Stimulated activated CD8-positive, alpha-beta memory T cell treated with anti-CD3 and anti-CD28 coated beads, Interleukin-2, amount 100 ng/mL, for 1 hour (primary cell): ENCODE measurements at places on chromosomes 6 and 20.

DNA sequence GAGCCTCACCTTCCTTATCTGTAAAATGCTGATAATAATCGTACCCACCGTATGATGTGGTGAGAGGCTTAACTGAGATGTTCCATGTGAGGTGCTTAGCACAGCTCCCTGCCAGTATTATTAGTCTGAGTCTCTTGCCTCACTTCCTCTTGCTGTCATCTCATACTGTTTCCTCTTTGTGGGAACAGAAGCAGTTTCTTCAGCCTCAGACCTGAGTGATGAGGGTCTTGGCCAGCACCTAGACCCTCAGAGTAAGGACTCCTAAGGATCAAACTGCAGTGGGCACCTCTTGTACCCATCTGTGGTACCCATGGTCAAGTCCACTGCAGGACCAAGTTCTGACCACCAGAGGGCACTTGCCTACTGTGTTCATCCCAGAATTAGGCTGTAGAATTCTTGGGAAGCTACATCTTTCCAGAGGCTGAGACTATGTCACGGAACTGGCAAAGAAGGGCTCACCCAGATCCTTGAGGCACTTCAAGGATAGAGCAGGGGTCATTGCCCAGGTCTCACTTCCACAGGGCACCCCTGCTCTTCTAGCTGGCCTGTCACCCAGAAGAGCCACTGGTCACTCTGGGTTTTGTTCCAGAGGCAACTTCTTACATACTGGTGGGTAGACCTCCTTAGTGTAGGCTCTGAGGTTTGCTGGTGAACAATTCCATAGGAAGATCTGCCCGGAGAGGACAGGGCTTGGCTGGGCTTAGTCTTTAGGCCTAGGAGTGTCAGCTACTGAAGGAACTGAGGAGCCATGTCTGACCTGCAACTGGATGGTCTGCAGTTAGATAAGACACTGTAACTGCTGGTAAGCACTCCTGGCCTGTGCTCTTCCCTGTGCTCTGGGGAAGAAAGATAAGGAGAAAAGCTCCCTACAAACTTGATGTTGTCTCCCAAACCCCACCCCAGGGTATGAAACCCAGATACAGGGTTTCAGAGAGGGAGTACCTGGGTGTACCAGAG, 20.6 kb upstream of the SGK2 start:
- DNase-seq: peak; percentile 15

- DNase-seq: peak; percentile 56
These were observed 8.2 kb upstream of the TBC1D7 start for GRCh38 chr6:13336553-13336952.

DNA sequence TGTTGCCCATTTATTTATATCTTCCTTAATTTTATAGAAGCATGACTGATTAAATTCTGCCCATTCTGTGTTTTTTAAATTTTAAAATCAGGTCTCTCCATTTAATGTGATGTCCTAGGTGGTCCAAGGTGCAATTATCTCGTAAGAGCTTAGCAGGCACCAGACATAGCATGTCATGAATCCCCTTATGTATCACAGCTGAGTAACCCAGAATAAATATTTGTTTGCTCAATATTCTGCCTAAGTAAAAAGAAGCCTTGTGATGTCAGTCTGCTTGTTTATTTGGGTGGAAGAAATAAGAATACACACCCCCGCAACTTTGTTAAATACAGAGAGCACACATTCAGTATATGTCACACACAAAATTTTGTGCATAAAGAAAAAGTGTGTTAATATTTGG, 211.3 kb downstream of the FARS2 start:
- no peak for DNase-seq

DNA sequence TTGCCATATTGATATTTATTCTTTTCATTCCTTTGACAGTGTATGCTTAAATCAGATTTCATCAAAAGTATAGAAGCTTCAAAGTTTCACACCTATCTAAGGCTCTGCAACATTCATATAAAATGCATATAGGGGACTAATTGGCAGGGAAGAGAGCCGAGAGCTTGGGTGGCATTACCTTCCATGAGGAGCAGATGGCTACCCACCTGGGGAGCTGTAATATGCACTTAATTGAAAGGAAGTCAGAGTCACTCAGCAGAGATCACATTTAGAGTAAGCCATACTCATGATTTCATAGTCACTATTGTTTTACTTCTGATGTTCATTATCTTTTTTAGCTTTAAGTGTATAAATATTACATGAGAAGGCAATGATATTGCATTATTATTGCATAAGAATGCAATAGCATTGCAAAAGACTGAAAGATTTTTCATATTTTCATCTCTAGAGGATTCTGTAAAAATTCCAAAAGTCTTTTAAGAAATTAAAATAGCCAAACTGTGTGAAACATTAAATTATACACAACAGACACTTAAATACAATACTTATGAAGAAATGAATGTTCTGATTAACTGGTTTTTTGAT, 1305.2 kb downstream of the EPHA7 start:
- no peak for DNase-seq

DNA sequence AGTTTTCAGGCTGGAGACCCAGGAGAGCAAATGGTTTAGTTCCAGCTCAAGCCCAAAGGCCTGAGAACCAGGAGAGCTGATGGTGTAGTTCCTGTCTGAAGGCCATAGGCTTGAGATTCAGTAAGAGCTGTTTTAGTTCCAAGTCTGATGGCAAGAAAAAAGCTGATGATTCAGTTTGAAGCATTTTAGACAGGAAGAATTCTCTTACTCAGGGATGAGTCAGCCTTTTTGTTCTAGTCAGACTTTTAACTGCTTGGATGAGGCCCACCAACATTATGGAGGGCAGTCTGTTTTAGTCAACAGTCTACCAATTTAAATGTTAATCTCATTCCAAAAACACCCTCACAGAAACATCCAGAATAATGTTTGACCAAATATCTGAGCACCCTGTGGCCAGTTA, 2.5 kb downstream of the ZSCAN26 start:
- no peak for DNase-seq

DNA sequence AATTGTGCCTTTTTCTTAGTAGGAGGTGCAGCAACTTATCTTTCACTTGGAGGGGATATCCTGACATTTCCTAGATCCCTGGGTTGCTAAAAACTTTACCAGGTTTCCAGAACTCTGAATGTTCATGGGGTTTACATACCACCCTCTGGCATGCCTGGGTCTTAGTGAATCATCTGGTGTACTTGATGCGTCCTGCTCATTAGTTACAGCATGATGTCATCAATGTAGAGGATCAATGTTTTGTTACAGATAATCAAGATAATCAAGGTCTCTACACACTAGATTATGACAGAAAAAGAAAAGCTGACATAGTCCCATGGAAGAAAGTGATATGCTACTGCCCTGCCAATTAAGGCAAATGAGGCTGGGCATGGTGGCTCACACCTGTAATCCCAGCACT, 27.0 kb downstream of the FITM2 start:
- no peak for DNase-seq

DNA sequence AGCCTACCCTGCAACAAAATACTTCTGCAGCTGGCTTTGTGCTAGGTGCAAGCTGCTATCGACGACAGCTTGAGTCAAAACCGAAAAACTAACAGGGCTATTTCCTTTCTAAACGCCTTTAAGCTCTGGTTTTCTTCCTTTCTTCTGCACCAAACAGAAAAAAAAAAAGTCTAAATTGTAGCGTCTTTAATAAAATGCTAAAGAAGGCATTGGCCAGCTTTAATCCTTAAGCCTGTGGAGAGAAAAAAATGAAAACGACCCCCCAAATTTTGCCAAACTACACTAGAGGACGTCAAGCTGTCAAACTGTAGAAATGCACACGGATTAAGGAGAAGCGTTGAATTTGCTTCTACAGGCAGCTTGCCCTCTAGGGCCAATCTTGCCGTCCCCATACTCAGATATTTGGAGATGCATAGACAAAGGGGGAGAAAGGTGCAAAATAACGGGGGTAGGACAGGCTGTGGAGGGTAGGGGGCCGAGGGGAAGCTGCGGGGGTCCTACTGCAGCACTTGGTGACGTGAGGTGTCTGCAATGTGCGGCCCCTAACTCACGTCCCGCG, 1.4 kb upstream of the NRN1 start:
- no peak for DNase-seq

- DNase-seq: no peak
These were observed 93.6 kb upstream of the ADGRF1 start for GRCh38 chr6:47135772-47136171.

DNA sequence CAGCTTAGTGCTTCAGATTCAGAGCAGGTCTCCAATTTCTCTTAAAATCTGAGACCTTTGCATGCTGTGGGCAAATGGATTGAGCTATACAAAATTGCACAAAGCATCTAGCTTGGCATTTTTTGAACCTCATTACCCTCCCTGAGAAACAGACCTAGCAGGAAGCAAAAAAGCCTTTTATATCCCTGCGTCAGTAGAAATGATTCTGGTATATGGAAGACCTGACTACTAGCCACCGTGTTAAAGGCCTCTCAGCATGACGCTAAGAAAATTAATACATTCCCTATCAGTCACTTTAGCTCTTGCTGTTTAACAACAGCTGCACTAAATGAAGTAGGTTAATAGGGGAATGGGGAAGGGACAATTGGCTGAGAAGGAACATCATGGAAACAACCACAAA, 110.7 kb upstream of the SMLR1 start:
- DNase-seq: no peak

DNA sequence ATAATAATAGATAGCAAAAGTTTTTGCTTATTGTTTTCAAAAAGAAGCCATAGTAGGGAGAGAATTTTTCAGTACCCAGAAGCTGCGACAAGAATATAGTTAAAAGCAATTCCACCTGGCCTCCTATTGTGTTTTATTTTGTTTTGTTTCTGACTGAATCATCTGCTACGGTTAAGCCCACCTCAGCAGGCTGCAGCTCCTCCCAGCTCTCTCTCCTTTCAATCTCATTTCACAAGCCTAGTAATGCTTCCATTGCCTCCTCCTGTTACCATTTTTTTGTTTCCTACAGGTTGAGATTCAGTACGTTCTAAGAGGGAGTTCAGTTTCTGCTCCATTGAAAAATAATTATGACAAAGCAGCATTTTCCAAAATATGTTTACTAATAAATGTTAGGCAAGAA, 77.9 kb downstream of the PCSK2 start:
- no peak for DNase-seq

DNA sequence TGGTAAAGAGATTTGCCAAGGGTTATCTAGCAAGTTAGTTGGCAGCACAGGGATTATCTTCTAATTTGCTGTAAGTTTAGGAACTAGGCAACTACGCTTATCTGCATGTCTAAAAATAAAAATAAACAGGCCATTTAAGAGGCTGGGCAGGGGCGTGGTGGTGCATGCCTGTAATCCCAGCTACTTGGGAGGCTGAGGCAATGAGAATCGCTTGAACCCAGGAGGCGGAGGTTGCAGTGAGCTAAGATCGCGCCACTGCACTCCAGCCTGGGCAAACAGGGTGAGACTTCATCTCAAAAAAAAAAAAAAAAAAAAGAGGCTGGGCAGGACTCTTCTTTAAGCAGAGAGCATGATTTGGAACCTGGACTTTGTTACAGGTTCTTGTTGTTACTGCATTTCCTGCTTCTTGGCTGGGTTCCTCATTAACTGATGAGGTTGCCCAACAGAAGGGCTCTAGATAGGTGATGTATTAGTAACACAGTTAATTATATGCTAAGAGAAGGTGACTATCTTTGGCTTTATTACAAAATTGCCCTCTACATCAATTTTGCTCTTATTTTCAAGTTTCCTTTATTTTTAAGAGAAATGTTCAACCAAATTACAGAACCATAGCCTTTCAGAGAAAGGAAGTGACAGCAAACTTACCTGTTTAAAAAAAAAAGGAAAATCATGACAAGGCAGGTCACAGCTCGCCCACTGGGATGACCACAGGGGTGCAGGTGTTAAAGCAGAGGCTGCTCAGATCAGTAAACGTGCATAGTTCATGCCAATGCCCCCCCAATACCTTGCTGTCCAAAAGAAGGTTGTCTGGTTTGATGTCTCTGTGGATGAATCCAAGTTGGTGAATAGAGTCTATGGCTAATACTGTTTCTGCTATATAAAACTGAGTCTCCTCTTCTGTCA, 32.5 kb downstream of the STK38 start:
- no peak for DNase-seq

GRCh38 chr6:90893400-90893799, 306.5 kb upstream of the MAP3K7 start:
- DNase-seq: no peak

DNA sequence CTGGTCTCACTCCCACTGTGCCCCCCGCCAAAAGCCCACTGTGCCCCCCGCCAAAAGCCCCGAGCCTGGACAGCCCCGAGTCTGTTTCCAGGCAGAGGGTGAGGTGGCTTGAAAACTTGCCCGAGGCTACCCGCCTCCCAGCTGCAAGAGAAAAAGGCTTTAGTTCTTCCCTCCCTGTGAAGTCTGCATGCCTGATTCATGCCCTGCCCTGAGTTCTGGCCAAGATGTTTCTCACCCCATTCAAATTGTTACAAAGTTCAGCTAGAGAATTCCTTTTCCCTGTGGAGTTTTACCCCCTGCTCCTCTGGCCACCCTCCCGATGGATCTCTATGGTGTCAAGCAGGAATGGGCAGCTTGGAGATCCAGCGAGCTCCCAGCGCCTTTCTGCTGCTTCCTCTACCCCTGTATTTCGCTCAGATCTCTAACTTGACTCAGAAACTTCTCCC, 298.8 kb upstream of the MAP3K7 start:
- DNase-seq: no peak

GRCh38 chr6:10874207-10874606, 7.6 kb downstream of the GCM2 start:
- no peak for DNase-seq

GRCh38 chr6:45388328-45388727, 10.6 kb upstream of the SUPT3H start:
- no peak for DNase-seq

GRCh38 chr20:35271904-35272303, 6.0 kb downstream of the MMP24OS start:
- no peak for DNase-seq

GRCh38 chr20:7723284-7723683, 217.0 kb downstream of the HAO1 start:
- DNase-seq: no peak

DNA sequence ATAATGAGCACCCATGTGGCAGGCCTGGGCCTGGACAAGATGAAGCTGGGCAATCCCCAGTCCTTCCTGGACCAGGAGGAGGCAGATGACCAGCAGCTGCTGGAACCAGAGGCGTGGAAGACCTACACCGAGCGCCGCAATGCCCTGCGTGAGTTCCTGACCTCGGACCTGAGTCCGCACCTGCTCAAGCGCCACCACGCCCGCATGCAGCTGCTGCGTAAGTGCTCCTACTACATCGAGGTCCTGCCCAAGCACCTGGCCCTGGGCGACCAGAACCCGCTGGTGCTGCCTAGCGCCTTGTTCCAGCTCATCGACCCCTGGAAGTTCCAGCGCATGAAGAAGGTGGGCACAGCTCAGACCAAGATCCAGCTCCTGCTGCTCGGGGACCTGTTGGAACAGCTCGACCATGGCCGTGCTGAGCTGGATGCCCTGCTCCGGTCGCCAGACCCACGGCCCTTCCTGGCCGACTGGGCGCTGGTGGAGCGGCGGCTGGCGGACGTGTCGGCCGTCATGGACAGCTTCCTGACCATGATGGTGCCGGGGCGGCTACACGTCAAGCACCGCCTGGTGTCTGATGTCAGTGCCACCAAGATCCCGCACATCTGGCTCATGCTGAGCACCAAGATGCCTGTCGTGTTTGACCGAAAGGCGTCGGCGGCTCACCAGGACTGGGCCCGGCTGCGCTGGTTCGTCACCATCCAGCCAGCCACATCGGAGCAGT, 1.9 kb downstream of the FNDC11 start:
- DNase-seq: no peak

GRCh38 chr20:24692446-24693200, 223.2 kb downstream of the SYNDIG1 start:
- no peak for DNase-seq
